Skeletal muscle tissue (tissue), 5 donors: ENCODE measurements at places on chromosomes 16 and 17. TPM values are rescaled to one million over a fixed set of nuclear protein-coding genes. Genes with fewer than 3 reads are reported as not detected.

The HBQ1 gene
- 14.1 TPM for total RNA-seq

The TBC1D3E gene
- total RNA-seq = not detected

The CCL8 gene
- 1.0 TPM for total RNA-seq

The RTN4RL1 gene
- total RNA-seq = 1.0 TPM
